ENCODE measurements at places on chromosomes 16 and 17. TPM values are rescaled to one million over a fixed set of nuclear protein-coding genes. Genes with fewer than 3 reads are reported as not detected.

- peaks cover 8% of the 10 kb centered on the region for H3K36me3 ChIP-seq
- H3K27me3 ChIP-seq, result no peaks in the 10 kb centered on the region
- no peaks in the 10 kb centered on the region for H3K4me1 ChIP-seq
- no peak overlapping the region for H3K4me3 ChIP-seq
- no peak overlapping the region for H3K27ac ChIP-seq
Observed at GRCh38 chr16:67207249-67208091, 8.5 kb downstream of the ELMO3 start.

DNA sequence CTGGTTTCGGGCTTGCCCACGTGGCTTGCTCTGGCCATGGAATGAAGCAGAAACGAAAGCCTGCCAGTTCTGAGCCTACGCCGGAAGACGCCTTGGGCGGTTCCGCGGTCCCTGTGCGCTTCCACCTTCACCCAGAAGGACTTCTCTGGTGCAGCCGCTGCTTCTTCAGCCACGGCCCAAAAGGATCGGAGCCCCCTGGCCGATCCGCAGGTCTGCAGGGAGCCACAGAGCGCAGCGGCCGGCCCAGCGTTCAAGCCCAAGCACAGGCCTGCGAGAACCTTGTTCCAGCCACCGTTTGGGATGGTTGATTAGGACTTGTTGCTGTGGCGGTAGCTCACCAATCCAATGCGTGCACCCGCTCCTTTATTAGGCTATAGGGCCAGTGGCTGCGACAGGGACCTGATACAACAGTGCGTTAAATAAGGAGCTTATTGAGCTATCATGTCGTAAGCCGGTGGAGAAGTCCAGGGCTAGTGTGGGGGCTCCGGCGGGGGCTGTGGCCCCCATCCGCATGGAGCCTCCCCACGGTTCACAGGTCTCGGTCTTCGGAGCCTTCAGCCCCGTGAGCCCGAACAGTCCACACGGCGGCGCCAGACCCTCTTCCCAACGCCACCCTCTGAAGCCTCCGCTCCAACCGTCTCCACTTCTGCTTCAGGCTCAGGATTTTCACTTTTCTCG is 10.2 kb upstream of the MPP2 start:
- no peaks in the 10 kb centered on the region for H3K36me3 ChIP-seq
- no peaks in the 10 kb centered on the region for H3K27me3 ChIP-seq
- DNase-seq, result no peak
- H3K27ac ChIP-seq, result no peak overlapping the region

GRCh38 chr17:27985306-27985705 is 57.2 kb upstream of the NLK start:
- no peaks in the 10 kb centered on the region for H3K27me3 ChIP-seq
- H3K4me1 ChIP-seq, result no peaks in the 10 kb centered on the region
- peak overlapping the region; percentile 63 for H3K27ac ChIP-seq
- H3K36me3 ChIP-seq, result no peaks in the 10 kb centered on the region
- no peak overlapping the region for H3K4me3 ChIP-seq

PIK3R6 gene
- 2.9 TPM for total RNA-seq

CCDC200 gene
- total RNA-seq, result not detected
